Stimulated activated CD8-positive, alpha-beta memory T cell treated with anti-CD3 and anti-CD28 coated beads, Interleukin-15, amount 100 ng/mL, for 4 hours (primary cell): ENCODE measurements at places on chromosomes 1 and 21.

GRCh38 chr1:212955961-212956620, 5.8 kb downstream of the VASH2 start:
- DNase-seq = no peak

DNA sequence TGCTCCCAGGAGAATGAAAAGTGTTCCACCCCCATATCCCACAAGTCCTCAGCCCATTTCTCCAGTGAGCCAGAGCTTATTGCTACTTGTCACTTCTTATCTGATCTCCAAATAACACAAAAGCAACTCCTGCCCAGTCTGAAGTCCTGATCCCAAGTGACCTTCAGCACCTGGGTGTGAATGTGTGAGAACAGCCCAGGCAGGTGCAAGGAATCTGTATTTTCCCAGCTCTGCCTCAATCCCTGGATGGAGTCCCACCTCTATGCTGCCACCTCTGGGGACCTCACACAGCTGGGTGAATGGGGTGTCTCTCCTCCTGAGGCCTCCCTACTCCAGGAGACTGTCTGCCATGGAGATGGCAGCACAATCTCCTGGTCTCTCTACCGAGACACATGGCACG, 402.4 kb upstream of the PROX1 start:
- no peak for DNase-seq

DNA sequence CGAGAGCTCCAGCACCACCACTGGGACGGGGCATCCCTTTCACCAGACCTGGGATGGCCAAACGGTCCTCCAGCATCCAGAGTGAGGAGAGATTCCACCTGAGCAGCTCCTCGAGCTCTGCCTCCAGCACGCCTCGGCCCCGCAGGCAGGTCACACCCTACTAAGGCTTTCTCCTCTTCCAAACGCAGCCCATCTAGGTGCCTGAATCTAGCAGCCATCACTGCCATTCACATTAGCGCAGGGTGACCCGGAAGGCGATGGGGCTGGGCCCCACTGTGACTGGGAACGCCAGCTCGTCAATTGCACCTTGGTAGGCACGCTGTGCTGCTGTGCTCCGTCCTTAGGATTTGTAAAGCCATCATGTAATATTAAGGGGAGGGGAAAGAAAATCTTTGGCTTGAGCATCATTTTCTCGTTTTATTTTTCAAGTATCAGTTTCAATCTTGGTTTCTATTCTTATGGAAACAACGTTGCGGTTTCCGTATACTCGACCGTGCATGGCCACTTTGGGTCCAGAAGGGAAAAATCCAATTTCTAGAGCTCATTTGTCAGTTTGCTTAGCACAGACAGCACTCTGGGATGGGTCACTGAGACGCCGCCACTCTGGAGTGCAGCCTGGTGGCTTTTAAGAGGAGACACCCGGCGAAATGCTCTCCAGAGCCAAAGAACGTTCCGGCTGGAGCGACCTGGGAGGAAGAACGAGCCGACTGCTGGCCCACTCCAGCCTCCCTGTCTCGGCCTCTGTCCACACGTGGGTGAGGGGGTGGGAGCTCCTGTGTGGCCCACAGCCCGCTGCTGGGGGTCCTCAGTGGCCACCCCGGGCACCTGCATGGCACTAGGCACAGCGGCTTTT, 173.6 kb downstream of the PRDM16 start:
- DNase-seq = no peak

GRCh38 chr1:36711480-36711879, 228.8 kb upstream of the CSF3R start:
- DNase-seq = no peak

DNA sequence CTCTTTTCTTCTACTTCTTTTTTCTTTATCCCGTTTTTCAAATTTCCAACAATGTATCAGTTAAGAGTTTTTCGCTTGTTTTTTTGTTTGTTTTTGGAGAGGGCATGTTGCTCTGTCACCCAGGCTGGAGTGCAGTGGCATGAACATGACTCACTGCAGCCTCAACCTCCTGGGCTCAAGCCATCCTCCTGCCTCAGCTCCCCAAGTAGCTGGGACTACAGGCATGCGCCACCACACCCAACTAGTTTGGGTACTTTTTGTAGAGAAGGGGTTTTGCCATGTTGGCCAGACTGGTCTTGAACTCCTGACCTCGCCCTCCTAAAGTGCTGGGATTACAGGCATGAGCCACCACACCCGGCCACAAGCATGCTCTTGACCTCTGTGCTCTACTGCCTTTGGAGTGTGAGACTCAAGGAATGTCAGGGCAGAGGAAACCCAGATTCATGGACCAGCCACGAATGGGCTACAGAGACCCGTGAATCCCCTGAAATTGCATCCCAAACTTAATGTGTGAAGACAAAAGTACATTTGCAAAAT, 65.1 kb upstream of the HSD17B7 start:
- DNase-seq = no peak

DNA sequence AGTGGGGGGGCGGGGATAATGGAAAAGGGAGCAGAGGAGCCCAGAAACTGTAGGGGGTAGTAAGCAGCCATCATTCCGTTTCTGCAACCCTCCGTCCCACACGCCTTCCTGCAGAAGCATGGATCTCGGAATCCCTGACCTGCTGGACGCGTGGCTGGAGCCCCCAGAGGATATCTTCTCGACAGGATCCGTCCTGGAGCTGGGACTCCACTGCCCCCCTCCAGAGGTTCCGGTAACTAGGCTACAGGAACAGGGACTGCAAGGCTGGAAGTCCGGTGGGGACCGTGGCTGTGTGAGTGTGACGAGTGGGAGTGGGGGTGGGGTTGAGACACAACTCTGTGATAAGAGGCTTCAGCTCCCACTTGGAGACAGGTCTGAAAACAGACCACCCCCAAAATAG, 706 bp downstream of the CREB3L4 start:
- no peak for DNase-seq
